ENCODE measurements at places on chromosomes 6 and 20.
A peak's percentile ranks its signal among the peaks of the same experiment; 100 is the strongest.

GRCh38 chr6:42993445-42993844, 9.1 kb downstream of the PPP2R5D start:
- DNase-seq, result no peak

DNA sequence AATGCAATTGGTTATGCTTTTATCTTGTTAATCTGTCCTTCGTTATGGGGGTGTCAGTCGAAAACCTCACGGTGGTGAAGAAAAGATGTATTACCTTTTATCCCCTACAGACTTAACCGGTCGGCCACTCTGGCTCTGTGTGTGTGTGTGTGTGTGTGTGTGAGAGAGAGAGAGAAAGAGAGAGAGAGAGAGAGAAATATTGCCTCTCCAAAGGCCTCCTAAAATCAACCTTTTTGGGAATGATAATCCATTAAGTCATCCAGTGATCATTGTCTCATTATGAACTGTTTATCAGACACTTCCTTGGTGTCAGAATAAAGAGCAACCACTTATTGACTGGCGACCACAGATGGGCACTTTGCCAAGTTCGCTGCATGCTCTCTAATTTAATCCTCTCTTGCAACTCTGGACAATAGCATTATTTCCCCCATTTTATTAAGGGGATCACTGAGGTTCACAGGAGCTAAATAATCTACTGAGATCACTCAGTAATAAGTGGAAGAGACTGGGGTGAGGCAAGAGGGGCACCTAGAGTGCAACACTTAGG, 30.7 kb downstream of the SLC35D3 start:
- no peak for DNase-seq

GRCh38 chr6:25267662-25268061, 11.5 kb upstream of the CARMIL1 start:
- no peak for DNase-seq

DNA sequence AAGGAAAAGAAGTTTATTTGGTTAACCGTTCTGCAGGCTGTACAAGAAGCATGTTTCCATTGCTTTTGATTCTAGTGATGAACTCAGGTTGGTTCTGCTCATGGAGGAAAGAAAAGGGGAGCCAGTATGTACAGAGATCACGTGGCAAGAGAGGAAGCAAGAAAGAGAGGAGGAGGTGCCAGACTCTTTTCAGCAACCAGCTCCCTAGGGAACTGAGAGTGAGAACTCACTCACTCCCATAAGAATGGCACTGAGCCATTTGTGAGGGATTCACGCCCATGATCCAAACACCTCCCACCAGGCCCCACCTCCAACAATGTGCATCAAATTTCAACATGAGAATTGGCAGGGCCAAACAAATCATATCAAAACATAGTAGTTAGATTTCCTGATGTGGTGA, 649.1 kb downstream of the EPM2A start:
- DNase-seq, result no peak

DNA sequence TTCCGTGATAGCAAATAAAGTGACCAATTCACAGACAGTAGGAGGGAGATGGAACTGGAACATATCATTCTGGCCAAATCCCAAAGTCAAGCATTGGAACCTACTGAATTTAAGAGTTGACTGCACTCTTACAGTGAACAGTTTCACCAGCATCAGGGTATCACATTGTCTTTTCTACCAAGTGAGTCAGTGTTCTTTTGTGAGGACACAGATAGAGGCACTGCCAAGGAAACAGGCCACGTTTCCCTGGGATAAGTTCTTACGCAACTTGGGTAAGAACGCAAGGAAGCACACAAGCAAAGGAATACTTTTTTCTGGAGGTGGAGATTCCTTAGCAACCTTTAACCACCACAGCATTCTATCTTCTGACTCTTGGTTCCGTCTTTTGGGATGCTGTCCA, 28.6 kb upstream of the ENPP5 start:
- DNase-seq, result no peak

DNA sequence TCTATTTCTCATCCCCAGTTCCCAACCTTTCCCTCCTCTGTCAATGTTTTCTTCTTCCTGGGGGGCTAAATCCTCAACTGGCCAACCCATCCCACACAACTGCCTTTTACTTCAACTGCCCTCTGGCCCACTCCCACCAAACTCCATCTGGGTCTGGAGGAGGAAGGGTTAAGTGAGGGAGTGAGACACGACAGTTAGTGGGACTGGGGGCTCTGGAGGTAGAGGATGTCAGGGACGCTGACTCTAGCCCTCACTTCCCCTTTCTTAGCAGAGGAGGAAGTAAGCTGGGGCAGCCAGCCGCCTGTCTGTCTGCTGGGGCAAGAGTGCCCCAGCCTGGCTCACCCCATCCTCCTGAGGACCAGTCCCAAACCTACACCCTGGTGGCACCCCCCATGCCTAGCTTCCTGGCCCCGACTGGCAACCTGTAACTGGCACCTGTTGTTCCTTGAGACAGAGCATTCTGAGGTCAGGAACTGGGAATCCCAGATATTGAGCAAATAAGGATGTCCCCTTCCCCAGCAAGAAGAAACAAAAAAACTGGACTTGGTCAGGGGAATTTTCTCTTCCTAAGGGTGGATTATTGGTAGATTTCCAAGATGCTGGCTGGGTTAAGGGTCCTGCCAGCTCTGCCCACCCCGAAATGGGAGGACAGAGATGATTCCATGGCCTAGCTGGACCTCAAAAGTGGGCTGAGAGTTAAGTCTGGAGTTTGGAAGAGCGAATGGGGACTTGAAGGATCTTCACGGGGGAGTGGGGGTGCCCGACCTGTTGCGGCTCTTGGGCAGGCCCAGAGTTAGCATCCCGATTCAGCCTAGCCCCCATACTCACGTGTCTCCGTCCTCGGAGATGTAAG, 971 bp downstream of the NFKBIE start:
- DNase-seq, result peak; percentile 86

- DNase-seq, result no peak
These were observed 10.7 kb downstream of the TMEM181 start for GRCh38 chr6:158570681-158570962.

DNA sequence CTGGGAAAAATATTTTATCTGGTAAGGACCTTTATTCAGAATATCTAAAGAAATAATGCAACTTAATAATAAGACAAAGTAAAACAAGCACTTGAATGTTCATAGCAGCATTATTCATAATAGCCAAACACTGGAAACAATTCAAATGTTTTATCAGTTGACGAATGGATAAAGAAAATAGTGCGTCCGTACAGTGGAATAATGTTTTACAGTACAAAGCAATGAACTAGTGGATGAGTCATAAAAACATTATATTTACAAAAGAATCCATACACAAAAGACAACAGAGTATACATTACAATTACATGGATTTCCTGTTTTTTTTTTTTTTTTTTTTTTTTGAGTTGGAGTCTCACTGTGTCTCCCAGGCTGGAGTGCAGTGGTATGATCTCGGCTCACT, 12.7 kb downstream of the SMAP1 start:
- DNase-seq, result no peak

- no peak for DNase-seq
These were observed 98.3 kb downstream of the EDN3 start for GRCh38 chr20:59398537-59399205.

DNA sequence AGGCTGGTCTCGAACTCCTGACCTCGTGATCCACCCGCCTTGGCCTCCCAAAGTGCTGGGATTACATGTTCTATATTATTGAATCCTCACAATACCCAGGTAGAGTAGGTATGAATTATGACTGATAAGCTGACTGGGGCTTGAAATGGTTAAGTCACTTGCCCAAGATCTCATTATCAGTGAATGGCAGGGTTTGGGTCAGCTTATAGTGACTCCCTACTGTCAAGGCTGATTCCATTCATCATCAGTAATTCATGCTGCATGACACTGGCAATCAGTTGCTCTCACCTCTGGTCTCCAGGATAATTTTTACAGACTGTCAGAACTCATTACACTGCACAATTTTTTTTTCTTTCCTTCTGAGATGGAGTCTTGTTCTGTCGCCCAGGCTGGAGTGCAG, 127.6 kb downstream of the KIF13A start:
- no peak for DNase-seq

- DNase-seq, result no peak
These were observed 94.7 kb upstream of the PLCB4 start for GRCh38 chr20:8974009-8974708.

DNA sequence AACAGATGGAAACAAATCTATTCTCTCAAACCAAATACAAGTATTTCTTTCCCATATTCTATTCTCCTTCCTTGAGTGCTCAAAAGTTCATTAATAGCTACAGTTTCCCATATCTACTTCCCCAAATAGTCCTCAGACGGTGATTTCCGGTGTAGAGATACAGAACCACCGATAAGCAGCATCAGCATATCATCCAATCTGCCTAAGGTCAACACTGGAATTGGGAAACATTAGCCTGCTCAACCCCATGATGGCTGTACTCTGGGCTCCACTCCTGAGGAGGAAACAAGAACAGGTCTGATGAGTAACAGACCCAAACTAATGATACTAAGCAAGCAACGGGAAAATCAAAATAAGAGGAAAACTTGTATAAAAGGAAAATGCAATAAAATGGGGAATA, 115.6 kb downstream of the EPB41L2 start:
- DNase-seq, result no peak

GRCh38 chr6:127790571-127790970, 110.3 kb downstream of the THEMIS start:
- no peak for DNase-seq

DNA sequence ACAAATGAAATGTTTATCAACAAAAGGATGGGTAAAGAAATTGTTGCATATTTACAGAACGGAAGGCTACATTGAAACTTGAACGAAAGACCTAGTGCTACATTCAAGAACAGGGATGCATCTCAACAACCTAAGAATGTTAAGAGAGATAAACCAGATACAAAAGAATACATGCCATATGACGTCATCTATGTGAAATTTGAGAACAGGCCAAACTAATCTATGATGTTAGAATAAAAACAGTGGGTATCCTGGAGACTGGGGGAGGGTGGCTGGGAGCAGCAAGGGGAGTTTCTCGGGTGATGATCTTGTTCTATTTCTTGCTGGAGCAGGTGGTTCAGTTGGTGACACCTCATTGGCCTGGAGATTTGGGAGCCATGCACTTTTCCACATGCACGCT, 81.5 kb downstream of the SULF2 start:
- no peak for DNase-seq

DNA sequence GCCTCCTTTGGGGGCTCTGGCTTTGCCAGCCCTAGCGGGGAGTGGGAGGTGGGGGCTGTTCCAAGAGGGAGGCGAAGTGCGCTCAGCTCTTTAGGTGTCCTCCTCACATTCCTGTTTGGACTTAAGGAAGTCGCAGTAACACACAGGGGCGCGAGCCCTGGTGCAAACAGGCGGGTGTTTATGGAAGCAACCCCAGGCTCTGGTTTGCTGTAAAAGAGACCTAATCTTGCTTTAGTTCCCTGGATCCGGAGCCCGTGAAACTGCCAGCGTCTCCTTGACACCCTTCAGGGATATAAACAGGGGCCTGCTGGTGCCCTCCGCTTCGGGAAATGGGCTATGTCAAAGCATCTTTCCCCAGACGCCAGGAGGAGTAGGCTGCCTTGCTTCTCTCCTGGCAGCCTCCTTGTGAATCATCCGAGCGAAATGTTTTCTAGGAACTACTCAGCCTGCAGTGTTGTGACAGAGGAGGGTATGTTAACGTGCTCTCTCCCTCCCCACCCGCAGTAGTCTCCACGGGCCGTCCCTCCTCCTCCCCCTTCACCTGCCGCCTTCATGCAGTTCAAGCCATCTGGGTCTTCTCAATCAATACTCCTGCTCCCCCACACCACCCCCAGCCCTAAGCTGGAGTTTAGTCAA, 168.0 kb upstream of the LRFN2 start:
- DNase-seq, result no peak

DNA sequence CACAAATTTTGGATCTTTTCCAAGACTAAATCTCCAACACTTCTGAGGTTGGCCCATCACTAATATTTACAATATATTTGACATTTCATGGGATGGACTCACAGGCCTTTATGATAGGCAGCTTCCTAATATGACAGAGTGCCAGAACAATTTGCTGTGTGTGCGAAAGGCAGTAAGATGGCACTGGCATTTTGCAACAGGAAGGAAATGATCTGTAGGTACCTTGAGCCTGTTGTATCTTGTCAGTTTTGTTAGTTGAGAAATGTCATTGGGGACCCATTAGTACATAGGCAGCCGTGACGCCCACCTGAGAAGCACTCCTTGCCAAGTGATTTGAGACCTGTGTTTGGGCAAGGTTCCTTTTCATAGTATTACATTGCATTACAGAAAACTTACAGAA, 153.4 kb upstream of the HEY2 start:
- DNase-seq, result no peak

- DNase-seq, result no peak
These were observed 73.1 kb downstream of the SH3BGRL2 start for GRCh38 chr6:79704200-79704599.

DNA sequence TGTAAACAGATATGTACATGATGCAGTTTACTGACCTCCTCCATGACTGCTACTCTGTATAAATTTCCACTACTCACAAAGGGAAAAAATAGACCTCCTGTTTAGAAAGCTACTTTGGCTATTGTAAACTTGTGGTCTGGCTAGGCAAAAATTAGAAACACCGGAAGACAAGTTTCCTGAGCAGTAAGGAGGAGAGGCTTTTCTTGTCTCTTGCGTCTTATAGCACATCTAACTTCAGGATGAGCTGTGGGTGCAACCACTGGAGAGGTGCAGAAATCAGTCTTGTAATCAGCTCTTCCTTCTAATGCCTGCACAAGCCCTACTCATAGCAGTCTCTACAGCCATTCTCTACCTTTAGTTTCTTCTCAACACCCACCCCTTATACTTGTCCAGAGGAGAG, 296.5 kb upstream of the SLC35B3 start:
- no peak for DNase-seq

DNA sequence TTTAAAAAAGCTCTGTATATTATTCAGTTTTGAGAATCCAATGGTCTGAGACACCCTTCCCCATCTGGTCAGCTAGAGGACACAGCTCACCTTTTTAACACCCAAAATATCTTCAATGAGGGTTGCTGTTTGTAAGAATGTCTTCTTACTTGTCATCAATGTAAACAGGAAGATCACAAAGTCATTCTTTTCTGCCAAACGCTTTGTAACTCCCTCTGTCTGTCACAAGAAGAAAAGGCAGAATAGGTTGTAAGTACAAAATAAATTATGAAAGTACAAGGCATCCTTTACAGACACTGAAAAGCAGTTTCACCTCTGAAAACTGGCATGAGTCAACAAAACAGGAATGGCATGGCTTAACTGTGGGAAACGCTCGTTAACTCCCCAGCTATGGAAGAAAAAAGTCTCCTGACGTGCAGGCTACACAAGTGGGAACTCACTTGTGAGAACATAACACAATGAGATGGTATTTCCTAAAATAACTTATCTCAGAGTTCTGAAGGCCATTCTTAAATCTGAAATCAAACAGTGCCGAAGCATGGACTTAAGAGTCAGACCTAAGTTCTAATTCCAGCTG, 42.7 kb downstream of the TRPC4AP start:
- no peak for DNase-seq
